ENCODE measurements at places on chromosomes 4 and X.

DNA sequence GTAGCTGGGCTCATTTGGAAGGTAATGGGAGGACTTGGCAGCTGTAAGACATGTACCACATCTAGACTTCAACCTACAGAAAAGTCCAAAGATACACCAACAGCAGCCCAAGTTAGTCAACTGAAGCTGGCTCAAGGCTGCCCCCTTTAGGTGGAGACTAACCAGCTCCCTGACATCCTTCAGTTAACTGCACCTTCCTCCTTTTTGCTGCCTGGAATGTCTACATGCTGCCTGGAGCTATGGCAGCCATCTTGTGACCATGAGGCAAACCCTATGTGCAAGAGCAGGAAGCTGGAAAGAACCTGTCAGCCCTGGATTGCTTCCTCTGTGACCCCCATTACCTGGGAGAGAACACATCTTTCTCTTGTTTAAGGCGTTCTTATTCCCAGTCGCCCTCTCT lies 25.8 kb downstream of the ARSD start:
- no peak for DNase-seq

DNA sequence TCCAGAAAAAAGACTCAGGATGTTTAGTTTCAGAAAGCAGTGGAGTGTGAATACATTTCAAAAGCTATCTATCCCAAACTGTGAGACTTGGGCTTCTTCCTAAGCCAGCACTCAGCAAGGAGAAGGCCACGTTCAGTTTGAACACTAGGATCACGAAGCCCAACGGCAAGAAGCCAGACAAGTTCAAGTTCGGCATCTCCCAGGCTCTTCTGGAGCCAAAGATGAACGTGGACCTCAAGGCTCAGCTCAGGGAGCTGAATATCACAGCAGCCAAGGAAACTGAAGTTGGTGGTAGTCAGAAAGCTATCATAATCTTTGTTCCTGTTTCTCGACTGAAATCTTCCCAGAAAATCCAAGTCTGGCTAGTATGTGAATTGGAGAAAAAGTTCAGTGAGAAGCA lies 7.6 kb downstream of the PLAC1 start:
- no peak for DNase-seq

- DNase-seq, result no peak
Observed at GRCh38 chrX:144006811-144007210, 122.9 kb downstream of the UBE2NL start.

GRCh38 chr4:159071969-159072765 lies 30.7 kb upstream of the RAPGEF2 start:
- no peak for DNase-seq

Data from C1 segment of cervical spinal cord (tissue), 14 donors.